ENCODE measurements at places on chromosomes 2 and 18.

DNA sequence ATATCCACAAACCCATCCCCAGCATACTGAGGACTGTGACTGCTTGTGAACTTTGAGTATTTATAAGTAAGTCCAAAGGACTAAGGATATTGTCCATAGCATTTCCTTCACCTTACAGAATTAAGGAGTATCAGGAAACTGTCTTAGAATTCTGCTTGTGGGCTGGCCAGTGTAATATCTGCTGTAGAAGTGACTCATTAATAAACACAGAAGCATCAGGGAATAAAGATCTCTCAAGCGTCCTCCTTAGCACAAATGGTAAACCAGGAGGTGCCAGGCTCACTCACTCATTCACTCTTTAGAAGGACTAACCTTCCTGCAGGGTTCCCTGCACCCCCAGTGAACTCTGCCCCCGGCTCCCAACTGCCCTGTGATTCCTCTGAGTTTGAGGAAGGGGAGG is 31.0 kb downstream of the CCDC68 start:
- no peak for DNase-seq

- DNase-seq, result no peak
These were observed 460.7 kb upstream of the FANCL start for GRCh38 chr2:58701688-58702301.

- no peak for DNase-seq
These were observed 8.1 kb downstream of the SP9 start for GRCh38 chr2:174342686-174343342.

DNA sequence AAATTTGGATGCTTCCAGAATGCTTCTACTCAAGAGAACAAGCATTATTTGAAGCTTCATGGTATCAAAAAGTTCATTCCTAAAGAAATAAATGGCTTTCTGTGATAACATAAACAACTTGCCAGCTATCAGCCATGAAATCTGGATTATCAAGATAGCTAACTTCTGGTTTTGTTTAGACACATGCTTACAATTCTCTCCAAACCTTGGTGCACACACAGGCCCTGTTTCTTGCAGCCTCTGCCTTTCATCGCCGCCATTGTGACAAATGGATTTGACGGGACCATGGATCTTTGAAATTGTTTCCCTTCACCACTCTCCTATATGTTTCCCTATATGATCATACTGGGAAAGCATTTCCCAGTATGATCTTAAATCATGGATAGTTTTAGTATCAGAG is 47.9 kb upstream of the CABLES1 start:
- DNase-seq, result no peak

- DNase-seq, result no peak
These were observed 80.9 kb downstream of the SH3RF3 start for GRCh38 chr2:109209941-109210340.

DNA sequence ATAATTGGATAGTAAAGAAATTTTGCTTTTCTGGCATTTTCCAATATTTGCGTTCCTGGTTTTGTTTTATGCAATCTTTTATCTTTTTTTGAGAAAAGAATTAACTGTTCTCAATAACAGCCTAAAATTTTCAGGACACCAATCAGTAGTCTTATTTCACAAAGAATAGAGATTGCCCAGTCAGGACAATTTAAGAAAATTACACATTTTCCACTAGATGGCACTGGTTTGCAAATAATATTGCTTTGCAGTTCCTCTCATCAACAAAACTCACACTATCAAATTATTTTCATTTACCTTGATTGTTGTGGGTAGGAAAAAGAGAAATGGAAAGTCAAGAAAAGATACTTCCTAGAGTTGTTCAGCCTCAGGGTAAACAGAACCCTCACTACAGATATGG is 2.4 kb upstream of the RBM45 start:
- DNase-seq, result no peak

- no peak for DNase-seq
These were observed 65.9 kb downstream of the AAK1 start for GRCh38 chr2:69577467-69578197.

GRCh38 chr2:156522864-156523440 is 86.8 kb downstream of the GPD2 start:
- DNase-seq, result no peak

- DNase-seq, result no peak
These were observed 634 bp downstream of the PTPRM start for GRCh38 chr18:7567474-7568425.

DNA sequence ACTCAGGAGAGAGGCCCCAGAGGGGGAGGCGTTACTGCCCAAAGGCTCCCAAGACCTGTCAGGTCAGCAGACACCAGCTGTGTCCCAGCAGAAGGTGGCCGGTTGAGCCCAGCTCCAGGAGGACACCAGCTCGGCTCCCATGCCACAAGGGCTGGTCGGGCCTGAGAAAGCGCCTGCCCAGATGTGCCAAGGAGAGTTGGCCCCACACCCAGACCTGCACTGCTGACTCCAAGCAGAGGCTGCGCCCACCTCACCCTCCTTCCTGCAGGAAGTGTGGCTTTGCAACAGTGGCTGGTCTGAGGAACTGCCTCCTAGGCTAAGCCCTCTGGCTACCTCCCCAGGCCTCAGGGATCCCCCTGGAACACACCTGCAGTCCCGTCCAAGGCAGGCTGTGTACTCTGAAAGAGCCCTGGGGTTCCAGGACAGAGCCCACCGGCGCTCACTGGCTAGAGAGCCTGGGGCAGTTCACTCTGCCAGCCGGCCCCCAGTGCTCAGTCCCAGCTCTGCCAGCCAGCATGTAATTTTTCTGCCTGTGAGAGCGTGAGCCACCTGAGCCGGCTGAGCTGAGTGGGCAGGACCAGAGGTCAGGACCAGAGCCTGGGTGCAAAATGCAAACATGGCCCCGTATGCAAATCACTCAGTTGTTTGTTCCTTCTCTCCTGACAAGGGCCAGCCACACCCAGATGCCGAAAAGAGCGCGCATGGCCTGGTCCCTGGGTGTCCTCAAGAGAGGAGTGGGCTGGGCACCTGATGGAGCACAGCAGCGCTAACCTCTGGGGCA is 36.9 kb upstream of the PTMA start:
- no peak for DNase-seq

- no peak for DNase-seq
These were observed 43.4 kb upstream of the HAAO start for GRCh38 chr2:42835577-42836371.

DNA sequence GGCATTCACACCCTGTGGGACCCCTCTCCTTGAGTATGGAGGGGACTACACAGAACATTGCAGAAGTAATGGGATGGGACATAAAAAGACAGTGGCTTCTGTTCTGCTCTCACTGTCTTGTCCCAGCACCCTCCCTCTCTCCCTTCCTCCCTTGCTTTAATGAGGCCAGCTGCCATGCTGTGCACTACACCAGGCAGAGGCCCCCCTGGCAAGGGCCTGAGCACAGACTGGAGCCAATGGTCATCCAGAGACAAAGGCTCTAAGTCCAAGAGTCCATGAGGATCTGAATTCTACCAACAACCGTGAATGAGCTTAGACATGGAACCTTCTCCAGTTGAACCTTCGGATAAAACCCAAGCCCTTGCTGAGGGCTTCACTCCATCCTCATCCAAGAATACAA is 263.0 kb downstream of the NDUFA10 start:
- no peak for DNase-seq

DNA sequence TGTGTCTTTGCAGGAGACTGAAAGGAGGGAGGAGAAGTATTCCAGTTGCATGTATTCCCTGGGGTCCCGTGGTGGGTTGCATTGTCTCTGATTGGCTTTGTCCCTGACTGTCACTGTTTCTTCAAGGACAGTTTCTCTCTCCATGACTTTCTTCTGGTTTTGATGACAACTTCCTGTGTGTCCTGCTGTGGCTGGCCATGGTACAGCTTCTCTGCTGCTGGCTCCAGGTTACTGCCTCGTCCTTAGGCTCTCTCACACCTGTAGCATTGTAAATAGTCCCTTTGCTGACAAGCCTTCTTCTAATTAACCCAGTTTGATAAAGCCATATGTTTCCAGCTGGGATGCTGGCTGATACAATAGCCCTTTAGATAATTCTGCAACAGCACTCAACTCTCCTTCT is 129.0 kb downstream of the LPIN1 start:
- DNase-seq, result no peak

DNA sequence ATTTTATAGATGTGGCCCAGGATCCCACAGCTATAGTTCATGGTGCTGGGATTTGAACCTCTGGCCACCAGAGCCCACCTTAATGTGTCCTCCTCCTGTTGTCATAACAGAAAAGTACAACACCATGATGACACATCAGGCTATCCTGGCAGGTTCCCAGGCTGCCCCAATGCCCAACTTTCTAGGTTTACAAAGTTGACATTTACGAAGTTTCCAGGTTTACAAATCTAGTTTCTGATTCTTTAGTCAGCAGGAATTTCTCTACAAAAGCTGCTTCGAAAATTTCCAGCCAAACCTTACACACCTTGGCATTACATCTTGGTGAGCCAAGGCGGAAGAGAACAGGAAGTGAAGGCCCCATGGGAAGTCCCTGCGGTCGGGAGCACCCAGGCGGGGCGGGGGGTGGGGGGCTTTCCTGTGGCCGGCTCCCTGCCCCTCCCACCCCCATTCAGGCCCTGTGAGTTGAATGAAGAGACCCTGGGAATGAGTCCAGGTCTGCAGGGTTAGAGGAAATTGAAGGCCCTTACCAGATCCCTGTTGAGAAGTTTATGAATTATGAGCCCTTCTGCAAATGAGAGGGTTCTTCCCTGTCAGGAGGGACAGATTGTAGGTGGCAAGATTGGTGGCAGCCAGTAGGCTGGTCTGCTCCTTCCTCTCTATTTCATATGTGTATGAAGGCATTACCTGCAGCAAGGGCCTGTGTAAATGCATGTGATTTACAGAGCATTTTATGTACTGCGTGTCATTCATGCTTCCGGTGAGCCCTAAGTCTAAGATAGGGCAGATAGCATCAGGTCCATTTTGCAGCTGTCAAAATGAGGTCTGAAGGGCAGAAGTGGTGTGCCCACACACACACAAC is 11.1 kb upstream of the IL1RN start:
- DNase-seq, result no peak

GRCh38 chr2:54298514-54298913 is 42.5 kb upstream of the TSPYL6 start:
- DNase-seq, result no peak

DNA sequence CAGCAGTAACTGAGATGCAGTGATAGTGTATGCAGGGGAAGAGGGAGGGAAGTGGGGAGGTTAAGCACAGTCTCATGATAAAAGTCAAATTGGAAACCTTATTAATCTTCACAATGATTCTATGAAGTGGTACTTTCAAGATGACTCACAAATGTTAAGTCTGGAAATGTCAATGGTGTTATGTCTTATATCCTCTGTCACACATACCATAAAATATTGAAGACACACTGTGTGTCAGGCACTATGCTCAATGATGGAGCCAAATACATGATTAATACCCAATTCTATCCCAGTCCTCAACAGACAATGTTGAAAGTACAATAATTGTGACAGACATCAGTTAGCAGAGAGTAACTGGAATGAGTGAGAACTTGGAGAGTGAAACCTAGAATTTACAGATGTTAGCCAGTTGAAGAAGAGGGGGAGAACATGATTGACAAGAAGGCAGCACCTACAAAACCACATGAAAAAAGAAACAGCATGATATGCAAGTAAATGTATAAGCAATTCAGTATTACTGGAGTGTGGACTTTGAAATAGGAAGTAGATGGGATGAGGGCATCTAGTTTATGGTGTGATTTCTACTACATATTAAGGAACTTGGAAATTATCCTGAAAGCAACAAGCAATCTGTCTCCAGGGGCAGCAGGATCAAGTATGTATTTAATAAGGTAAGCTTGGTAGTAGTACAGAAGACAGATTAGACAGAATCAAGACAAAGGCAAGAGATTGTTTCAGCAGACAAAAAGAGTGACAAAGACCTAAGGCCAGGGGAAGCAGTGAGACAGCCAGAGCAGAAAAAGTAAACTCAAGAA is 107.6 kb downstream of the STRN start:
- no peak for DNase-seq

- no peak for DNase-seq
These were observed 1316.1 kb downstream of the SUCLG1 start for GRCh38 chr2:83142934-83143333.

DNA sequence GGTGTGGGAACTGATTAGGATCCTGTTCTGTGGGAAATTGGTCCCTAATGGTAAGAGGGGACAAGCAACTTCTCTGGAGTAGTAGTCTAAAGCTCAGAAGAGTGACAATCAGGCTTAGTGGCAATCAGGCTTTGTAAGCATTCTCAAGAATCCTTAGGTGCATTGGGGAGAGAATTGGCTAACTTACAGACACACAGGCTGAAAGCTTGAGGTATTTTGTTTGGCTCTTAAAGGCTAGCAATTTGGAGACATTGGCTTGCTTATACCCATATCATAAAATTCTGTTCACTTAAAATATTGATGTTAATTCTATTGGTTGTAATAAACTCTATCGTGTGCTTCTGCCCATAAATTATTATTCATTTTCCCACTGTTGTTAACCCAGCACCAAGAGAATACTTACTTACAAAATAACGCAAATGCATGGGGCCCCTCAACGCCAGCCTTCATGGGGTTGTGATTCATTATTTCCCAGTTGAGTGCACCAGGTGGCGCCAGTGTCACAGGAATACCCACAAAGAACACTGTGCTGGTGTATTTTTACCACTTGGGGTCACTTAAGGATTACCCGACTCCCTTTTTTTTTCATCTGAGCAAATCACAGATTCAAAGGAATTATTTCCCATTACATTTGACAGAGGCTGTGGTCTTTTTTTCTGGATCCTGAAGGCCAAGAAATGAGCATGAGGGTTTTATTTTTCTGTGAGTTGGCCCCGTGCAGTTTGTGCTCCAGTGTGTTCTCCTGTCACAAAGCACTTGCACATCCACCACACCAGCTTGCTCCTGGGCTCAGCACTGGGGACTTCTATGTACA is 45.5 kb downstream of the DDX1 start:
- no peak for DNase-seq

DNA sequence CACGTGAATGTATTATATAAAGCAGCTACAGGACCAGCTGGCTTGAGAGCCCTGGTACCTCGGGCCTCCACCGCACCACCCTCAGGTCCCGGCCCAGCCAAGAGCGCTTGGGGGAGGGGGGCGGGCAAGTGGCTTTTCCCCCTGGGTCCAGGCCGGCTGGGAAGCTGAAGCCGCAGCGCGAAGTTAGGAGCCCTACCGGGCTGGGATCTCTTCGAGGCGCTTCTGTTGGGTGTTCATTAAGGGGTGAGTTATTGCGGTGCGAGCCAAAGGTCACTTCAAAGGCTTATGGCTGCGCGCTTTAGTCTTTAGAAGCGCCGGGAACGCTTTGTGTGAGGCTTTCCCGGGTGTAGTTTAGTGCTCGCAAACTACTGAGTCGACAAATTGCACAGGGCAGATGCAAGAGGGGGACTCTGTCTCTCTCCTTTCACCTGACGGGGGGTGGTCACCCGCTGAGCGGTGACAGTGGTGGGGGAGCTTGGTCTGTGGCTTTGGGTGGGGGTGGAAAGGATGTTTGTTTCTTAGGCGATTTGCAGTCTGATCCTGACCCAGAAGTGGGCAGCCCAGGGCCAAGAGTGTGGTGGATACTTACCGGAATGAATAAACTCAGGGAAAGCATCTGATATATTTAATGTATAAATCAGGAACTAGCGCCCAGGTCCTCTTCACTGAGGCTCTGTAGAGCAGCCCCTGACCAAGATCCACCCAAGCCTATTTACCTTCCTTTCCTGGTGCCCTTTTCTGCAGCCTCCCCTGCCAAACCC is 6.0 kb downstream of the HOXD3 start:
- DNase-seq, result no peak

- DNase-seq, result no peak
These were observed 100.3 kb downstream of the TTC32 start for GRCh38 chr2:19801367-19802080.

All from activated effector memory CD4-positive, alpha-beta T cell treated with Interleukin-2 at 50 U/mL for 16 hours (primary cell).